ENCODE measurements at places on chromosomes 13 and 19. TPM values are rescaled to one million over a fixed set of nuclear protein-coding genes. Genes with fewer than 3 reads are reported as not detected.

GRCh38 chr13:92317066-92317465 lies 909.5 kb upstream of the GPC6 start:
- no peaks in the 10 kb centered on the region for H3K36me3 ChIP-seq
- DNase-seq: no peak
- H3K4me1 ChIP-seq: no peaks in the 10 kb centered on the region

The LONP1 gene
- total RNA-seq: 57.4 TPM

The SHISA7 gene
- total RNA-seq: not detected

GRCh38 chr13:75797719-75798118 lies 161.6 kb downstream of the LMO7 start:
- no peaks in the 10 kb centered on the region for H3K27me3 ChIP-seq
- peaks cover 19% of the 10 kb centered on the region for H3K36me3 ChIP-seq
- DNase-seq: no peak
- H3K4me1 ChIP-seq: peaks cover 12% of the 10 kb centered on the region
- H3K27ac ChIP-seq: no peak overlapping the region

- peak; percentile 85 for DNase-seq
- peaks cover 37% of the 10 kb centered on the region for H3K4me1 ChIP-seq
- H3K27ac ChIP-seq: peak overlapping the region; percentile 88
- no peaks in the 10 kb centered on the region for H3K27me3 ChIP-seq
- H3K4me3 ChIP-seq: peak overlapping the region; percentile 72
Observed at GRCh38 chr19:10431943-10432735, 11.8 kb downstream of the PDE4A start.

DNA sequence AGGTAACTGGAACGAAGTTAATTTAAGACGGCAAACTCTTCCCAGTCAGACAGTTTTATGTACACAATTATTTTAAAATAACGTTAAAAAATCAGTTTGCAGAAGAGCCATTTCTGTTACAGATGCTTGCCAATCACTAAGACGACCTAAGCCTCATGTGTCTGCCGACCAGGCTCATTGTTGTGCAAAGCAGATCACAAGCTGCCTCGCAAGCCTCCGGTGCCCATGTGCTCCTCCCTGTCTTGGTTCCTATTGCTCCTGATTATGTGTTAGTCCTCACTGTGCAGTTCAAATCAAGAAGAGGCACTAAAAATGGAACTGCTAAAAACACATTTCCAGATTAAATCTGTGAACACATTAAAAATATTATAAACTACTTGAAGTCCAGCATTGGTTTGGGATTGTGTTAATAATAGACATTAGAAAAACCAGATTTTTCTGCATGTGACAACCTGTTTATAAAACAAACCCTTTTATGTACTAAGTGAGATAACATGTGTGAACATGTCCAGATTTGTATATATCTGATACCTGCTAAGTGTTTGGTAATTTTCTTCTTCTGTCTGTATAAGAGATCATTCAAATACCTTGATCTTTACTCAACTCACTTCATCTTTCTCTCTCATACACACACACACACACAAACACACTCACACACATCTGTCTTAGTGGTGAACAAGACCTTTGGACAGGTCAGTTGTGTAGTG lies 81.9 kb upstream of the SLC15A1 start:
- peaks cover 32% of the 10 kb centered on the region for H3K36me3 ChIP-seq
- no peak overlapping the region for H3K4me3 ChIP-seq
- H3K27me3 ChIP-seq: no peaks in the 10 kb centered on the region
- no peak for DNase-seq

DNA sequence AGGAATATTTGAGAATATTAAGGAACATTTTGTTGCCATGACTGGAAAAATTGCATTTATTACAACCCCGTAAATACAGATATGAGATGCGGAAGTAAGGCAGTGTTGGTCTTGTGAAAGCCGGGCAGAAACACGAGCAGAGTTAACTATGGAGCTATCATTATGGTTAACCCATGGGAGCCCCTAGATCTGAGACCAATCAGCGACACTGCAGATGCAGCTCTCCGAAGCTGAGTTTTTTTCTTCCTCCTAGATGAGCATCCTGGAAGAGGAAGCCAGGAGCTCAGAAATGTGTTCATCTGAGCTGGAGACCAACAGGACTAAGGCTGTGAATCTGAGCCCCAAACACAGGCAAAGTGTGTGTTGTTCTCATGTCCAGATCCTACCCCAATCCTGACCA lies 123.0 kb upstream of the KL start:
- no peaks in the 10 kb centered on the region for H3K27me3 ChIP-seq
- DNase-seq: no peak
- H3K27ac ChIP-seq: no peak overlapping the region
- no peaks in the 10 kb centered on the region for H3K4me1 ChIP-seq

DNA sequence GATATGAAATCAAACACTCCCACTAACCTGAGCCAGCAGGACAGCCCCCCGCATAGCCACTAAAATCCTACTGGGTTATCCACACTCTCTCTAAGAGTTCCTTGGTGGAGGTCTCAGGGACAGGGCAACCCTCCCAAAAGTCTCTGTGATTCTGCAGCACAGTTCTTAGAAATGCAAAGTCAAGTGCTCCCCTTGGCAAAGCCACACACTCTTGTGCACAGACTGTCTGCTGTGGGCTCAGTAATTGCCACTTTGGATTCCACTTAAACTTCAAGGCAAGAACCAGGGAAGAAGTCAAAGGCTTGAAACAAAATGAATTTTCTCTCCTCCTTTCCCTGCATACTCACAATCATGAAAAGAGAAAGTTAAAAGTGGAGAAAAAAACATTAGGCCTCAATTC lies 61.5 kb downstream of the DOCK9 start:
- H3K4me3 ChIP-seq: no peak overlapping the region
- DNase-seq: no peak
- H3K4me1 ChIP-seq: no peaks in the 10 kb centered on the region
- no peak overlapping the region for H3K27ac ChIP-seq

GRCh38 chr19:17784201-17785008 lies 10.5 kb upstream of the B3GNT3 start:
- peaks cover 5% of the 10 kb centered on the region for H3K4me1 ChIP-seq
- peak; percentile 87 for DNase-seq
- H3K36me3 ChIP-seq: no peaks in the 10 kb centered on the region

The ZNF415 gene
- total RNA-seq: 28.0 TPM

- DNase-seq: no peak
- peaks cover 81% of the 10 kb centered on the region for H3K27me3 ChIP-seq
- H3K27ac ChIP-seq: no peak overlapping the region
- H3K36me3 ChIP-seq: no peaks in the 10 kb centered on the region
- no peak overlapping the region for H3K4me3 ChIP-seq
Observed at GRCh38 chr19:35959968-35960320, 23.8 kb downstream of the LRFN3 start.

The CEACAM7 gene
- total RNA-seq: 1.3 TPM

The URAD gene
- 1.1 TPM for total RNA-seq

GRCh38 chr13:98480915-98481877 lies 95.7 kb downstream of the STK24 start:
- peak overlapping the region; percentile 89 for H3K27ac ChIP-seq
- no peak for DNase-seq
- no peak overlapping the region for H3K4me3 ChIP-seq
- no peaks in the 10 kb centered on the region for H3K36me3 ChIP-seq
- peaks cover 81% of the 10 kb centered on the region for H3K4me1 ChIP-seq

- no peak for DNase-seq
- no peak overlapping the region for H3K4me3 ChIP-seq
Observed at GRCh38 chr13:95276037-95276505, 25.2 kb downstream of the ABCC4 start.

The WDFY2 gene
- total RNA-seq: 19.8 TPM

GRCh38 chr13:49098198-49098597 lies 121.9 kb upstream of the MLNR start:
- peak; percentile 84 for DNase-seq
- H3K36me3 ChIP-seq: no peaks in the 10 kb centered on the region
- H3K27ac ChIP-seq: no peak overlapping the region
- H3K4me1 ChIP-seq: peaks cover 16% of the 10 kb centered on the region
- H3K4me3 ChIP-seq: no peak overlapping the region

DNA sequence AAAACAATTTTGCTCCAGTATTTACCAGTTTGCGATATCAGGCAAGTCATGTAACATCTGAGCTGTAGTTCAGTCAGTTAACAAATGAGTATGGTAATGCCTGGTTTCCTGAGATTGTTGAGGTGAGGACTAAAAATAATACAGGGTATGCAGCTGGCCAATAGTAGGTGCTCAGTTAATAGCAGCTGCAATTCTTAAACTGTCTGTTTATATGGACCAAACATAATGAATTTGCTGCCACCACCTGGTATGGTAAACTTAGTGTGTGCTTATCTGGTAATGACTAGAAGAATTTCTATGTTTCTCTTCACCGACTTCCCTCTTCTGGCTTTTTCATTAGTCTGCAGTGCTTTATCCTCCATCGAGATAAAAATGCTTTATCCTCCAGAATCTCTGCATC lies 9.1 kb downstream of the ZMYM2 start:
- H3K27ac ChIP-seq: no peak overlapping the region
- H3K27me3 ChIP-seq: no peaks in the 10 kb centered on the region
- peaks cover 47% of the 10 kb centered on the region for H3K36me3 ChIP-seq
- H3K4me3 ChIP-seq: no peak overlapping the region

DNA sequence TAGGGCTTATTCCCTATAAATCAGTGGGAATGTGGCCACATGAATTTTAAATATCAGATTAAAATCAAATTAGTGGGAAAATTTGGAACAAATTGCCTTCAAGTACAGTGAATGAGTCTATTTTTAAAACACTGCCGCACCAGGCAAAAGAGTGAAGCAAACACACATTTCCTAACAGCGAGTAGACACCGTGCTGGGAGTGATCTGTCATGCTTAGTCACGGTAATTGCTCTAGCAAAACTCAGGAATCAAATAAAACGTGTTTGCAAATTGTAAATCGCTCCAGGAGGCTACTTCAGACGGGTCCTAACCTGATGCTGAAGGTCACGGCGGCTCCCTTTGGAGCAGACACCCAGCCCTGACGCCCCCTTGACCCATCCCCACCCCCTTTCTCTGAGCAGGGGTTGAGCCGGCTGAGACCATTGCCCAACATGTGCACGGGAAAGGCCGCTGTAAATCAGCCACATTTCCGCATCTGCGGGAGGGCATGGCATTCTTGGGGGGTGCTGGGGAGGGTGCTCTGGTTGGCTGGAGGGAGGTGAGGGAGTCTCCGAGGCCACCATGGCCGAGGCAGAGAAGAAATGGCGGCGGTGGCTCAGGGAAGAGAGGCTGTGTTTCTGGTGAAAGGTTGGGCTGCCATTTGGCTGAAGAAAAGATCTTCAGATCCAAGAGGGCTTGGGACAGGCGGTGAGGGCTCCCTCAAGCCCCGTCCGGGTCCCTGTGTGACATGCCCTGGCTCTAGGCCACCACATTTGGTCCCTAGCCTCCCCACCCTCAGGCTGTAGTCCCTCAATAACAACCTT lies 8.9 kb downstream of the CEBPA start:
- DNase-seq: peak; percentile 84
- H3K4me1 ChIP-seq: peaks cover 24% of the 10 kb centered on the region
- no peaks in the 10 kb centered on the region for H3K36me3 ChIP-seq
- H3K27ac ChIP-seq: no peak overlapping the region
- no peaks in the 10 kb centered on the region for H3K27me3 ChIP-seq

DNA sequence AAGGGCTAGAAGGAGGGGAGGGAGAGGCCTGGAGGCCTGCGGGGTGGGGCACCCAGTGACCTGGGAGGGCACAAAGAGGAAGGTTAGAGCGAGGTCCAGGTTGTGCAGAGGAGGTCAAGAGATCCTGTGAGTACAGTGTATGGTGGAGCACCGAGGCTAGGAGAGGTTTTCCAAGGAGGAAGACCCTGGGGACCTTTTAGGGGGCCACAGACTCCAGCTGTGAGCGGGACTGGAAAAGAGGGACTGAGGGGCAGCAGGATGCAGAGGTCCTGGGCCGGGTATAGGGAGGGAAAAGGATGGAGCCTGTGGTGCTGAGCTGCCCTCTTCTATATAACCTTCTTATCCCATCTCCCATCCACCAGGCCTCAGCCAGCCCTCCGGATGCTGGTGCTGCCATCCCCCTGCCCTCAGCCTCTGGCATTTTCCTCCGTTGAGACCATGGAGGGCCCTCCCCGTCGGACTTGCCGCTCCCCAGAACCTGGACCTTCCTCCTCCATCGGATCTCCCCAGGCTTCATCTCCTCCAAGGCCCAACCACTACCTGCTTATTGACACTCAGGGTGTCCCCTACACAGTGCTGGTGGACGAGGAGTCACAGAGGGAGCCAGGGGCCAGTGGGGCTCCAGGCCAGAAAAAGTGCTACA lies 863 bp downstream of the ZNF581 start:
- peaks cover 83% of the 10 kb centered on the region for H3K4me1 ChIP-seq
- H3K36me3 ChIP-seq: peaks cover 11% of the 10 kb centered on the region
- no peak for DNase-seq
- peak overlapping the region; percentile 95 for H3K27ac ChIP-seq
- no peaks in the 10 kb centered on the region for H3K27me3 ChIP-seq

DNA sequence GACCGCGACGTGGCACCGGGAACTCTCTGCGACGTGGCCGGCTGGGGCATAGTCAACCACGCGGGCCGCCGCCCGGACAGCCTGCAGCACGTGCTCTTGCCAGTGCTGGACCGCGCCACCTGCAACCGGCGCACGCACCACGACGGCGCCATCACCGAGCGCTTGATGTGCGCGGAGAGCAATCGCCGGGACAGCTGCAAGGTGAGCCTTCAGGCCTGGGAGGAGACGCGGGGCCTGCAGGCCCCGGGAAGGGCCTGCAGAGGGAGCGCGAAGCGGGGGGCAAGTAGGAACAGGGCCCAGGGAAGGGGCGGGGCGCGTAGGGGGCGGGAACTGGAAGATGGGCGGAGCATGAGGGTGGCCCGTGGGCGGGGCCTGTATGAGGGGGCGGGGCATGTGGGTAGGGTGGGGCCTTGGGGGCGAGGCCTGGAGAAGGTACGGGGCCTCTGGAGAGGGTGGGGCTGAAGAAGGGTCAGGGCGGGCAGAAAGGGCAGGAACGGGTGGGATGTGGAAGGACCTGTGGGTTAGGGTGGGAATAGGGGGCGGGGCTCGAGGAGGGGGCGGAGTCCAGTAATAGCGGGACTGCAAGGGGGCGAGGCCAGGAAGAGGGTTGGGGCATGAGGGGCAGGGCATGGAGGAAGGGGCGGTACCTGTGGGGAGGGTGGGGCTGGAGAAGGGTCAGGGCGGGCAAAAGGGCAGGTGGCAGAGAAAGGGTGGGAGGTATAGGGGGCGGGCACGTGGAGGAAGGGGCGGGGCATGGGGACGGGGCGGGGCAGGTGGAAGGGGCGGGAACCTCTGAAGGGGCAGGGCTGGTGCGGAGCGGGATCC lies 2.5 kb downstream of the CFD start:
- peak overlapping the region; percentile 3 for H3K27ac ChIP-seq
- peaks cover 28% of the 10 kb centered on the region for H3K27me3 ChIP-seq
- H3K36me3 ChIP-seq: no peaks in the 10 kb centered on the region
- H3K4me1 ChIP-seq: peaks cover 29% of the 10 kb centered on the region
- peak overlapping the region; percentile 4 for H3K4me3 ChIP-seq

- no peak overlapping the region for H3K27ac ChIP-seq
- peaks cover 17% of the 10 kb centered on the region for H3K4me1 ChIP-seq
- DNase-seq: no peak
- no peak overlapping the region for H3K4me3 ChIP-seq
Observed at GRCh38 chr13:29498426-29499040, 97.0 kb downstream of the SLC7A1 start.

DNA sequence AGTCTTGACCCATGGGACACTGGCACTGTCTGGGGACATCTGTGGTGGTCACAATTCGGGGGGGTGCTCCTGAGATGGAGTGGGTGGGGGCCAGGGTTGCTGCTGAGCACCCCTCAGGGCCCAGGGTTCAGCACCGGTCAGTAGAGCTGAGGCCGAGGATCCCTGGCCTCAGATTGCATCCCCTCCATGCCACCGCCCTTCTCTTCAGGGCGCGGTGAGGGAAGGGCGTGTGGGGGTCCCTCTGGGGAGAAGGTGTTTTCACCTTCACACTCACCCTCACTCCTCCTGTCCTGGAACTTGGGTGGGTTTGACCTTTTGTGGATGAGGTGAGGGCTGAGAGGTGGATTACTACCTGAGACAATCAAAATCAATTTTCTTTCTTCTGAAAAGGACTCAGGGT lies 13.5 kb downstream of the GNA11 start:
- no peak overlapping the region for H3K4me3 ChIP-seq
- peaks cover 27% of the 10 kb centered on the region for H3K36me3 ChIP-seq
- H3K4me1 ChIP-seq: peaks cover 54% of the 10 kb centered on the region
- DNase-seq: no peak
- peak overlapping the region; percentile 47 for H3K27ac ChIP-seq
- H3K27me3 ChIP-seq: no peaks in the 10 kb centered on the region

Data from stomach (tissue), 19 donors.